ENCODE measurements at places on chromosomes 1 and 21. TPM values are rescaled to one million over a fixed set of nuclear protein-coding genes. Genes with fewer than 3 reads are reported as not detected.

GRCh38 chr1:60073605-60074278 lies at the start of gene C1orf87:
TSS of gene C1orf87 (minus strand) at chr1:60073770. CDS start at chr1:60072643, 1,127 bp downstream.
- no peak within 1 kb of the TSS for H3K27ac ChIP-seq
- H3K27me3 ChIP-seq: peaks cover 34% of the 10 kb centered on the region
- no peaks in the 10 kb centered on the region for H3K4me1 ChIP-seq
- no peak within 1 kb of the TSS for H3K4me3 ChIP-seq
- DNase-seq: no peak

GRCh38 chr1:25754470-25755181 lies 45.4 kb upstream of the SELENON start:
- peaks cover 12% of the 10 kb centered on the region for H3K27me3 ChIP-seq
- H3K4me3 ChIP-seq: no peak overlapping the region
- no peak for DNase-seq
- H3K36me3 ChIP-seq: no peaks in the 10 kb centered on the region

GRCh38 chr1:5982868-5983267 lies 9.4 kb downstream of the NPHP4 start:
- no peaks in the 10 kb centered on the region for H3K36me3 ChIP-seq
- no peak overlapping the region for H3K27ac ChIP-seq
- H3K27me3 ChIP-seq: no peaks in the 10 kb centered on the region
- DNase-seq: no peak

GRCh38 chr1:232589812-232590743 lies 39.9 kb downstream of the SIPA1L2 start:
- no peaks in the 10 kb centered on the region for H3K36me3 ChIP-seq
- peak overlapping the region; percentile 36 for H3K27ac ChIP-seq
- H3K4me3 ChIP-seq: peak overlapping the region; percentile 5

The GPR157 gene
- total RNA-seq: 7.0 TPM
